ENCODE measurements at places on chromosomes 7 and 10.

GRCh38 chr10:3237530-3237929 lies 64.9 kb upstream of the PITRM1 start:
- no peak for ATAC-seq

- no peak for ATAC-seq
Observed at GRCh38 chr7:116851671-116852070, 10.7 kb upstream of the CAPZA2 start.

DNA sequence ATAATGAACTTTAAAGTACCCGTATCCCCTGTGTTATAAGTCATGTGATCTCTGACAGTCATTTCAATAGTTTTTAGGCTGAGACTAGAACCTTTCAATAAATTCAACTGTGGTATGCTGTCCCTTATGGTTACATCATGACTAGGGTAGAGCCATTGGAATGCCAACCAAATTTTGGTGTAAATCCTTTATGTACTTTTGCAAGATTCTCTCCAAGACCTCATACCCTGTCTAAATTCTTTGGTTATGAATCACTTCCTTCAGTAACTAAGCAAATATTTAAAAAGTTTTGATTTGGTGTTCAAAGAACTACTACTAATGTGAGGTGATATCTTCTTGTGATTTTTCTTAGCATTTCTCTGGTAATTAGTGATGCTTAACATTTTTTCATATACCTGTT lies 20.8 kb upstream of the OR6B1 start:
- ATAC-seq: no peak

DNA sequence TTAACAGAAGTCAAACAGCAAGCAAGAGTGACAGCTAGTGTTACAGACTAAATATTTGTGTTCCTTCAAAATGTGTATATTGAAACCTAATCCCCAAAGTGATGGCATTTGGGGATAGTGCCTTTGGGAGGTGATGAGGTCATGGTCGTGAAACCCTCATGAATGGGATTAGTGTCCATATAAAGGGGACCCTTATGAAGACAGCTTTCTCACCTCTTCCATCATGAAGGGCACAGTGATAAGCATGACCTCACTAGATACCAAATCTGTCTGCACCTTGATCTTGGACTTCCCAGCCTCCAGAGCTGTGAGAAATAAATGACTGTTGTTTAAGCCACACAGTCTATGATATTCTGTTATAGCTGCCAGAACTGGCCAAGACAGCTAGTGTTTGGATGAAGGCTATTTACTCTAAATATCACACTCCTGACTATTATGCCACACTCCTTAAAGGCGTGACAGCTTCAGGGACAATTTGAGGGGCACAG lies 235.7 kb upstream of the TMEM72 start:
- no peak for ATAC-seq

DNA sequence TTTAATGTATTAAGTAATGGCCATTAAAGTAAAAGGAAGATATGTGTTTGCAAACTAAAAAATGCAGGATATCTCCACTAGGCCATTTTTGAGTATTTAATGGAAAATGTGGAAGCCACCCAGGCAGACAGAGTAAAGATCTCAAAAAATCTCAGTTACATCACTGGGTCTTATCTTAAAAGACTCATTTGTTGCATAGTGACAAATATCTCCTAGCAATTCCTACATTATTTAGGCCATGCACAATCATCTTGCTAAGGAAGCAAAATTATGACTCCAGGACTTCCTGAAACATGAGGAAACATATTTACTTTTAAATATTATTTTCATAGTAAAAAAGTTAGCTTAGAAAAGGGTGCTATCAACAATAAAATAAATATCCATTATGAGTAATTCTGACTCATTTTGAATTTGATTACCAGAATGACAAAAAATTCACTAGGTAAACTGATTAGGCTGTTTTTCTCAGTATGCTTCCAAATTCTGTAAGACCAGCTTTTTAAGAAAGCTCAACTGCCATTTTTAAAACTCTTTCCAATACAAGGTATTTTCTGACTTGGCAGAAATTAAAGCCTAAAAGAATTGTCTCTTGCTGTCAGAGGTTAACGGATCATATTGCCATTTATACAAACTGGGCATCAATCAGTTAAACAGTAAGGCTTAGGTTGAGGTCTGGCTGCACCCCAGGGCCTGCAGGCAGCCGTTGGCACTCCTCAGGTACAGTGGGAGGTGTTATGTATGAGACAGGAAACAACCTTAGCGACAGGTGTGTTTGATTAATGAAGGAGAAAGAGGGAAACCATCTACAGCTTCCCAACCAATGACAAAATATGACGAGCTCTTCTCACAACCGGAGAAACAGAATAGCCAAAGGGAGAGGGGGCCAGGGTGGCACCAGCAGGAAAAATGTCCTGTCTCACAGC lies 31.8 kb downstream of the PCLO start:
- ATAC-seq: no peak

GRCh38 chr10:60292998-60293397 lies 96.7 kb downstream of the ANK3 start:
- ATAC-seq: no peak

- no peak for ATAC-seq
Observed at GRCh38 chr7:95229301-95229700, 95.0 kb downstream of the PON1 start.

DNA sequence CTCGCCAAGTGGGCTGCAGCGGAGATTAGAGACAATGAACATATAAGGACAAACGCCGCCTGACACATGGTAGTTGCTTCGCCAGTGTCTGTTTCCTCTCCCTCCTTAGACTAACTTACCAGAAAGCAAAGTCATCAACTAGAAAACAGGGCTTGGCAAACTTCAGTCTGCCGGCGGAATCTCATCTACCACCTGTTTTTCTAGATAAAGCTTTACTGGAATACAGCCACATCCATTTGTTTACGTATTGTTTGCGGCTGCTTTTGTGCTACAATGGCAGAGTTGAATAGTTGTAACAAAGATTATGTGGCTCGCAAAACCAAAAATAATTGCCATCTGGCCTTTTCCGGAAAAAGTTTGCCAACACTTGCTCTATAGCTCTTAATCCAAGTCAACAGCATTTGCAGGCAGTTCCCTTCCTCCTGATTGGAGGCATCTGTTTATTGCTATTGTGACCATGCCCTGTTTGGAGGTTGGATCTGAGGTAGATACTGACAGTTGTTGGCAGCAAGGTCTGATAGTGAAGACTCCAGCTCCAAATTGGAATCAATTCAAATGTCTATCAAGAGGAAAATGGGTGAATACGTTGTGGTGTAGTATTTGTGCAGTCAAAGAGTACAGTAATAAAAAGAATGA lies 260.6 kb downstream of the POU6F2 start:
- ATAC-seq: no peak

GRCh38 chr7:24231493-24231892 lies 52.5 kb upstream of the NPY start:
- no peak for ATAC-seq

DNA sequence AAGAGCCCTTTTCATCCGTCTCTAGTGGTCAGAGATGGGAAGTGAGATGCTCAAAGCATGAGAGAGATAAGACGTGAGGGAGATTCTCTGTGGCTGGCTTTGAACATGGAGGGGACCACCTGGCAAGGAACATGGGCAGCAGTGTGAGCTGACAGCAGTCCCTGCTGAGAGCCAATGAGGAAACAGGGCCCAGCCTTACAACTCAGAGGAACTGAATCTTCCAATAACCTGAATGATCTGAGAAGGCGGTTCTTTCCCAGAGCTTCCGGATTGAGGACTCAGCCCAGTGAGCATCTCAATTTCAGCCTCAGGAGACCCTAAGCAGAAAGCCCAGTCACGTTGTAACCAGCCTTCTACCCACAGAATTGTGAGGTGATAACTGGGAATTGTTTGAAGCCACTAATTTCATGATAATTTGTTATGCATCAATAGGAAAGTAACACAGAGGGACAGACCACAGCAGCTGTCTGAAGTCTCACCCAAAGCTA lies 33.9 kb upstream of the IKZF1 start:
- ATAC-seq: no peak

DNA sequence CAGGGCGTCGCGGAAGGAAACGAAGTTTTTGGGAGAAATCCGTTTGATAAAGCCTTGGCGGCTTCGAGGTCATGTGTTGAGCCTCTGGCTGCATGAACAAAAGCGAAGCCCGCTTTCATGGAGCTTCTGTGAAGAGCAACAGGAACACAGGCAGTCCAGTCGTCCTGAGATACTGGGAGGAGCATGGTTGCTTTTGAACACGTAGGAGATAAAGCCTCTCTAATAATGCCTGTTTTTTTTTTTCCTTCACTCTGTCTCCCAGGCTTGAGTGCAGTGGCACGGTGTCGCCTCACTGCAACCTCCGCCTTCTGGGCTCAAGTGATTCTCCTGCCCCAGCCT lies 473 bp upstream of the ZNF32 start:
- ATAC-seq: no peak

DNA sequence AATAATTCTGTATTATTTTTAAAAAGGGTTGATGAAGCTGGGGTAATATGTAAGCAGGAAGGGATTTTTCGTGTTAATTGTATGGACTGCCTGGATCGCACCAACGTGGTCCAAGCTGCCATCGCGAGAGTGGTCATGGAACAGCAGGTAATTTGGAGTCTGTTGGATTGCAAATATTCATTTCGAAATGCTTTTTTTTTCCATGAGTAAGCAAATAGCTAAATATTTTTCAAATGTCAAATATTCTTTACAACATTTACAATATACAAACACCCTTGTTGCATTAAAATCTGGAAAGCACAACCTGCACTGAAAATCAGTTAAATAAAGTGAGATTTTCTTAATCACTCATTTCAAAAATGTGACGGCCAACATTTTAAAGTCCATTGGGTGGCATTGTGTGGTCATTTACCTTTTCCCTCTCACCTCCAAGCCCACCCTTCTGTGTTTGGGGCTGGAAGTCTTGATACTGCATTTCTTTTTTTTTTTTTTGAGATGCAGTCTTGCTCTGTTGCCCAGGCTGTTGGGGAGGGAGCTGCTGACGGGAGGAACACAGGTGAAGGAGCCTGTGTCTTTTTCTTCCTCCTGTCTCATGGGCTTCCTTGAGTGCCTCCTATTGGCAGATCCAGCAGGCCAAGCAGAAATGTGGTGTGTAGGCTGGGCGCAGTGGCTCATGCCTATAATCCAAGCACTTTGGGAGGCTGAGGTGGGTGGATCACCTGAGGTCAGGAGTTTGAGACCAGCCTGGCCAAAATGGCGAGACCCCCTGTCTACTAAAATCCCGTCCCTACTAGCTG lies 66.1 kb downstream of the MCMBP start:
- ATAC-seq: no peak

DNA sequence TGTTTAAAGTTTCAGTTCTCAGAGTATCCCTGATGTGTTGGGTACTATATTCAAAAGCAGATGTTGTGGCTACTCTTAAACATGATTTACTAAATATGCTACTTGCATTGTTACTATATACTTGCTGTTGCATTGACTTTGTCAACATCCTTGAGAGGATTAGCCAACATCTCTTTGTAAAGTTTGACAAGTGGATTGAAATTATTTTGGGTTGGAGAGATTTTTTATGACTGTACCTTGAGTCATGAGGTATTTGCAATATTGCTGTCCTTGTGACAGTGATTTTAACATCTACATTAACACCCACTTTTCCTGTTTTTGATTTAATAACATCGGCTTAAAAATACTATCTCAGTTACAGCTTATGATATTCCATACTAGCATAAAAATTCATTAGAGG lies 31.9 kb downstream of the MRC1 start:
- no peak for ATAC-seq

- no peak for ATAC-seq
Observed at GRCh38 chr10:69913606-69914382, 112.1 kb downstream of the COL13A1 start.

- no peak for ATAC-seq
Observed at GRCh38 chr10:35394411-35394851, 58.1 kb downstream of the CCNY start.

- no peak for ATAC-seq
Observed at GRCh38 chr10:120735773-120736371, 115.3 kb upstream of the WDR11 start.

- ATAC-seq: peak; percentile 8
Observed at GRCh38 chr10:52779541-52780390, 7.2 kb upstream of the MBL2 start.

DNA sequence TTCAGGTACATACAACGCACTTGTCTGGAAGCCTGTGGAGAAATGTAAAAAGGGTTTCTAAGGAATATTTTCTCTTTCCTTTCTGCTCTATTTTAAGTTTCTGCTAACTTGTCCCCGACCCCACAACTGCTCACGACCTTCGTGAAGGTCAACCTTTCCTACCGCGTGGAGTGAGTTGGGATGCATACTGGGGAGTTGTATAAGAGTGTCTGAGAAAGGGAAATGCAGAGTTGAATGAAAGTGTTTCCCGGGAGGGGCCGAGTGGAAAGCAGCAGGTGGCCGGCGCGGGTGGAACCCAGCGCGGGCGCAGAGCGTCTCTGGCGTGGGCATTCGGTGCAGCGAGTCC lies 17.9 kb upstream of the ACBD5 start:
- no peak for ATAC-seq

DNA sequence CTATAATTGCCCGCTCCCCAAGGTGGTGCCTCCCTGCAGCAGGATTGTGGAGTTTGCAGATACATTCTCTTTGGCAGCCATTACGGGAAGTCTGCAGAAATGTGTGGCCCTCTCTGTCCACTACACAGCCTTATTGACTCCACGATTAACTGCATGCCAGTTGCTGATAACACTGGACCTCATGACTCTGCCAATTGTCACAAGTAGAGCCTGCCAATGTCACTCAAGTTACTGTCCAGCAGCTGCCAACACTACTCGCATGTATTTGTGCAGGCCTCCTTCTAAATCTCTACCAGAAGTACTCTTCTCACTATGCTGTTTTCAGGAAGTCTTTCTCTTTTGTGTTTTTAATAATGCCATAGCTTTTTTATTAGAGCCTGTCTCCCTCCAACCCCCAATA lies 128.8 kb downstream of the PPP1R3A start:
- ATAC-seq: peak; percentile 13

DNA sequence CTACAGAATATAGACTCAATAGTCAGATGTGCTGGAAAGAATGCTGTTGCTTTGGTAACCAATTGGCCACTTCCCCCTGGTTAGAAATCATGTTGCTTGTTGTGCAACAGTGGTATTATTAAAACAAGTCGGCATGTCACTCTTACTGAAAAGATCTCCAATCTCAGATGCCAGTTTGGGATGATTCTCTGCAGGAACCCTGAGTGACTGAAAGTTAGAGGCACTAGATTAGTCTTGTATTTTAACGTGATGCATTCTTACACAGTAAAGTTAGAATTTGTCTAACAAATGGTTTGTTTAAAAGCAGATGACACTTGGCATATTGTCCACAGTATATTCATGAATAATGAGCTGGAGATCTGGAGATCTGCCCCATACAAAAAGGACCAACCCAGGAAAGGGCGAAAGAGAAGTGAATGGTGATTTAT lies 287.6 kb downstream of the TWIST1 start:
- no peak for ATAC-seq

DNA sequence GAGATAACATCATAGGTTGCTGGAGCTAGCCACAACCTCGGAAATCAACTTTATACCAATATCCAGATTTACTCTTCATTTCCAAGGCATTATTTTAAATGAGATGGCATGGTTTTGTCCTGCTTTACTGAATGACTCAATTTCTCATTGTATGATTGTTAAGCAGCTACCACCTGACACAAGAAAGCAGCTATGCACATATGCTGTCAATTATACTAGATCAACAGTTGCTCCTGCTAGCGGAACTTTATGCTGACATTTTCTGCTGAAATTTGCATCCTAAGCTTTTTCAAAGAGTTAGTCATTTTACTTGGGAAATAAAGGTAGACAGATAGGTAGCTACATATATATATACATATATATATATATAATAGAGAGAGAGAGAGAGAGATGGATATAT lies 8.9 kb upstream of the CH25H start:
- ATAC-seq: no peak
